ENCODE measurements at places on chromosomes 13 and 19.
A peak's percentile ranks its signal among the peaks of the same experiment; 100 is the strongest.

GRCh38 chr13:63540061-63540460, 2124.4 kb upstream of the PCDH20 start:
- DNase-seq, result no peak

- DNase-seq, result no peak
Observed at GRCh38 chr13:60837806-60838205, 440.8 kb downstream of the TDRD3 start.

- DNase-seq, result no peak
Observed at GRCh38 chr19:33767898-33768413, 28.7 kb upstream of the KCTD15 start.

GRCh38 chr13:80072231-80072630, 268.7 kb downstream of the SPRY2 start:
- no peak for DNase-seq

DNA sequence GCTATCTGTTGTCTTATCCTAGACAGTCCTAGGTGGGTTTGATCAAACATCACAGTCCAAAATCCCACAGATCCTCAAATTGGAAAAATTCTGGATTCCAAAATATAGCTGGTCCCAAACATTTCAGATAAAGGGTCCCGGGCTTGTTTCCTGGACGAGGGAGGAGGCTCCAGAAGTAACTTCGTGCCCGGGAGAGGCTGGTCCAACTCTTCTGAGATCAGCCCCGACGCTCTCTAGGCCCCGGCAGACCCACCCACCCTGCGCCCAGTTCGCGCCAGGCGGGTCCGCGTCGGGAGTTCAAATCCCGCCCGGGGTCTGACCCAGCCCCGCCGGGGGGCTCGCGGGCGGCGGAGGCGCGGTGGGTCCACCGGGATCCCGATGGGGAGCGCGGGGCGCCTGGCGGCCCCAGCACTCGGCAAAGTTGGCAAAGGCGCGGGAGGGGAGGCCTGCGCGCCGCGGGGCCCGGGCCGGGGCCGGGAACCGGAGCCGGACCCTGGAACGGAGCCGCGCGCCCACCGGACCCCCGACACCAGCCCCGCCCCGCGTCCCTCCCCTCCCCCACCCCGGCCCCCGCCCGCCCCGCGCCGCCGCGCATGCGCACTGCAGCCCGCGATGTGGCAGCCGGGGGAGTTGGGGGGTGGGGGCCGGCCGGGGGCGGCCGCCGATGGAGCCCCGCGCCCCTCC, 513 bp downstream of the MIER2 start:
- no peak for DNase-seq

DNA sequence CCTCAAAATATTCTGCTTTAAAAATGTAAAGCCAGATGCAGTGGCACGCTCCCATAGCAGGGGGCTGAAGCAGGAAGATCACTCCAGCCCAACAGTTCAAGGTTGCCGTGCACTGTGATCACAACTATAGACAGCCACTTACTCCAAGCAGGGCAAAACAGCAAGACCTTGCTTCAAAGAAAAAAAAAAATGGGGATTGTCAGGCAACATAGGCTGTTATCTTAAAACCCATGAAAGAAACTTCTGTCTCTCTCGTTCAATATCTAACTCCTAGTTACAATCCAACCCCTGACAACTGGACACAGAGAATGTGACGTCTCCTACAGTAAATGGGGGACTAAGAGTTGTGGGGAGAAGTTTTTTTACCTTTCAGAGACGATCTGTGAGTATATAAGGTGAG, 17.4 kb downstream of the ELF1 start:
- DNase-seq, result no peak

- peak; percentile 67 for DNase-seq
Observed at GRCh38 chr13:99269627-99270241, 11.6 kb upstream of the GPR18 start.

DNA sequence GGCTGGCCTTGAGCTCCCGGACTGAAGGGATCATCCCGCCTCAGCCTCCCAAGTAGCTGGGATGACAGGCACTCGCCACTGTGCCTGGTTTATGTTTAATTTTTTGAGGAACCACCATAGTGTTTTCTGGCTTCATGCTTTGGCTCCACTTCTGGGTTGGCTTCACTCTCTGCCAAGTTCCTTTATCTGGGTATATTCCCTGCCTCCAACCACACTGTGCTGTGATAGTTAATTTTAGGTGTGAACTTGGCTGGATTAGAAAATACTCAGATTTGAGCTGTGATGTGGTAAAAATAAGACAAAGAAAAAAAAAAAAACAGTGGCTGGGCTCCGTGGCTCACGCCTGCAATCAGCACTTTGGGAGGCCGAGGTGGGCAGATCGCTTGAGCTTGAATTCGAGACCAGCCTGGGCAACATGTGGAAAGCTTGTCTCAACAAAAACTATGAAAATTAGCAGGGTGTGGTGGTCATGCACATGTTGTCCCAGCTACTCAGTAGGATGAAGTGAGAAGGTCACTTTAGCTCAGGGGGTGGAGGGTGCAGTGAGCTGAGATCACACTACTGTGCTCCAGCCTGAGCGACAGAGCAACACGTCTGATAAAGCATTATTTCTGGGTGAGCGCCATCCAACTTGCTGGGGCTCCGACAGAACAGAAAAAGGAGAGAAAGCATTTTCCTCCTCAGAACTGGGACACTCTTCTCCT, 7.5 kb upstream of the ILF3 start:
- DNase-seq, result no peak

DNA sequence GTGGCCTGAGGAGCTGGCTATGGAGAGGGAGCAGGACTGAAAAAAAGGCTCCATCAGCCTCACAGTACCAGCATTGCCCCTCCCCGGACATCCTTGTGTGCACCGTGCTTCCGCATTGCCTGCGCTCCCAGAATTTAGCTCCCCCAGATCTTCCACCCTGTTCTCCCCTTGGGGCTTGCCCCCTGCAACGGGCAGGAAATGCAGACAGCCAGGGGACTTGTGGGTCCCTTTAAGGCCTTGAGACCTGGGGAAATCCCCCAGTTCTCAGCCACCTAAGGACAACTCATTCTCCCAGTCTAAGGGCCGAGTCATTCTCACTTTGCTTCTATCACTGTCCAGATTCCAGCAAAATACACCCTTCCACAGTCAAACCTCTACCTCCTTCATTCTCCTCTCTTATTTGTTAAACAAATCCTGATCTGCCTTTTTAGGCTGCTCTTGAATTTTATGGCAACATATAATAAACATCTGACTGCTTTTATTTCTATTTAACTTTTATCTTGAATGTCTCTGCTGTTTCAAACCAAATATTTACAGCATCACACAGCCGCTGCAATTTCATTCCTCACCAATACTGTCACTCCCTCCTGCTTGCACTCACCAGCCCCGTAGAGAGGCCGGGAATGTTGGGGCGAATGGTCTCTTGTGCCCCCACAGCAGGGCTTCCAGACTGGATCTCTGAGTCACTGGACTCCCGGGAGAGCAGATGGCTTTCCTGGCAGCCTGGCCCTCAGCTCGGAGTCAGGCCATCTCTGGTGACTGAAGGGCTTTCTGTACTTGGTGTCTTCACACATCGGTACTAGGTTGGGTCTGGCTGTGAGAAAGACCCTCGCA, 221.9 kb downstream of the TSHZ3 start:
- no peak for DNase-seq

GRCh38 chr19:16671652-16672274, 10.8 kb downstream of the TMEM38A start:
- DNase-seq, result no peak

GRCh38 chr13:112003396-112003795, 63.6 kb upstream of the SOX1 start:
- DNase-seq, result no peak

GRCh38 chr19:45528149-45528743, 21.0 kb downstream of the VASP start:
- no peak for DNase-seq

GRCh38 chr19:33290956-33291622, 11.2 kb downstream of the CEBPA start:
- DNase-seq, result no peak

- DNase-seq, result no peak
Observed at GRCh38 chr13:67520886-67521285, 290.8 kb upstream of the PCDH9 start.

DNA sequence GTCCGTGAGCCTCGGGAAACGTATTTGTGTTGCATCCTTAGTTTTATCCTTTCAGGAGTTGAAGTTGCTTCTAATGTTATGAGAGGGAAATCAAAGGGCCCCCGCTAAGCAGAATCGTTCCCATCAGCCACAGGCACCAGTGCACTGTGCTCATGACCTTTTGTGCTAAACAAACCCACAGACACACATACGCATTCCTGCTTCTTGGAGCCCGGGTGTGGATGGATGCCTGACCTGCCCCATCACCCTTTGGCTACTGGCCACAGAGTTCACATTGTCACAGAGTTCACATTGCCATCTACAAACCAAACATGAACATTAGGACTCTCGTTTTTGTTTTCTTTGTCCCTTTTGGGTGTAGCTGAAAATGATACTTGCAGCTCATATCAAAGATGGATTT, 47.2 kb downstream of the CHST8 start:
- DNase-seq, result no peak

DNA sequence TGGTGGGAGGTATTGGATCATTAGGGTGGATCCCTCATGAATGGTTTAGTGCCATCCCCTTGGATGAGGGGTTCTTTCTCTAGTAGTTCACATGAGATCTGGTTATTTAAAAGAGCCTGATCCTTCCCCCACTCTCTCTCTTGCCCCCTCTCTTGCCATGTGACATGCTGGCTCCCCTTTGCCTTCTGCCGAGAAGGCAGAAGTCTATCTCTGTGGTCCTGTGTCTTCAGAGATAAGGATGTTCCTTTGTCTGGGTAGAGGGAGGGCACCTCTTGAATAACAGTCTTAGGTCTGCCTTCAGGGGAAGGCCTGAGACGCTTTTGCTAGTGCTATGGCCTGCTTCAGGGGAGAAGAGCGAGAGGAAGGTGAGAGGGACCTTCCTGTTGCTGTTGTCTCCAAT, 2.0 kb upstream of the ZDHHC20 start:
- no peak for DNase-seq

All from fibroblast of the conjunctiva (primary cell).